ENCODE measurements at places on chromosomes 16 and 17.

GRCh38 chr16:19503461-19504075 is 18.3 kb downstream of the GDE1 start:
- no peak for DNase-seq

- no peak for DNase-seq
Observed at GRCh38 chr16:84074721-84075120, 32.1 kb upstream of the SLC38A8 start.

DNA sequence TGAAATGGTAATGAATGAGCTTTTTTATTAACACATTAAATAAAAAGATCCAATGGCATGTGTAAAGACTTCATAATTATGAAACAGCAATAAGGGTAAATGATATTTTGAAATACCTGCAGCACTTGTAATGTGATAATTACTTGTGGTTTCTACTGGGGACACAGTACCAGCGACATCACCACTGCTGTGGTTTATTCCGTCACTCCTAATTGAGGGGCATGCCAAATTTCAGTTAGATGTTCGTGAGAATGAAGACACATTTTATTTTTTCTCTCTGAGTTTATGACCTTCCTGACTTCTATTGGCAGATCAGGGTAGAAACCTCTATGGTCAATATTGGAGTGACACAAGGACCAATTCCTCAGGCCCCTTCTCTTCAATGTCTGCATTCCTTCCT is 131.9 kb upstream of the XYLT1 start:
- DNase-seq = no peak

- DNase-seq = no peak
Observed at GRCh38 chr17:12994341-12995074, 23.3 kb downstream of the ELAC2 start.

- DNase-seq = no peak
Observed at GRCh38 chr17:5583426-5584382, 605 bp downstream of the NLRP1 start.

DNA sequence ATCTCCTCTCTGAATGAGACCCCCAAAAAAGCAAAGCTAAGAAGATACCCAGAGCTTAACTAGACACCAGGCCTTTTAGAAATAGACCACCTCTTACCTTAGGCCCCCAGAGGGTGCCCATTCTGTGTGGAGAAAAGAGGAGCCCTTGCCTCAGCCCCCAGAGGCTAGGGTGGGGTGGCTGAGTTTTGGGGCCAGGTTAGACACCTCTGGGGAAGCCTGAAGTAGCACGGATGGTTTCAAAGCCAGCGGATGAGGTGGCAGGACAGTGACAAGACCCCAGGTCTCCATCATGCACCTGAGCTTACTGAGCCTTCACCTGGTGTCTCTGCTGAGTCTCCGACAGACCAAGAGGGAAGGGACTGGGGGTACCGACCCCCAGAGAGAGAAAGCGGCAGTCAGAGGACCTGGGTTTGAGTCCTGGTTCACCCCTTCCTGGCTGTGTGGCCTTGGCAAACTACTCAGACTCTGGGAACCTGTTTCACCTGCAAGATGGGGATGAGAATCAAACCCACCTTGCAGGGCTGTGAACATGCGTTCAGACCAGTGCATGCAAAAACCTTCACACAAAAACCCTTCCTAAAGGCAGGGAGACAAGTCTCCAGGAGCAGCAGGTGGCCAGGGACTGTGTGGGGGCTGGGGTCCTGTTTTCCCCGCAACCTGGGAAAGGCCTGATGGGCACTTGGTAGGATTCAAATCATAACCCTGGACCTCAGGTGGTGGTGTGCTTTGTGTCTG is 7.7 kb downstream of the SCGB1C2 start:
- no peak for DNase-seq

All from iris pigment epithelial cell (primary cell).